ENCODE measurements at places on chromosomes 7 and 10. TPM values are rescaled to one million over a fixed set of nuclear protein-coding genes. Genes with fewer than 3 reads are reported as not detected.

The SPACDR gene
- 1.1 TPM for polyA plus RNA-seq

The LLCFC1 gene
- not detected for polyA plus RNA-seq

The PON3 gene
- polyA plus RNA-seq = 1.6 TPM

The C10orf95 gene
- 0.67 TPM for polyA plus RNA-seq

GRCh38 chr10:122172361-122173008 is 98.6 kb upstream of the BTBD16 start:
- DNase-seq = no peak

- DNase-seq = no peak
These were observed 4.0 kb downstream of the VENTX start for GRCh38 chr10:133241501-133242205.

- peak; percentile 73 for DNase-seq
These were observed 686 bp upstream of the MIOS start for GRCh38 chr7:7565746-7566650.

- no peak for DNase-seq
These were observed 20.5 kb upstream of the GATA3 start for GRCh38 chr10:8033812-8034465.
